Stimulated activated naive CD8-positive, alpha-beta T cell treated with anti-CD3 and anti-CD28 coated beads, Interleukin-15, amount 100 ng/mL, for 72 hours (primary cell): ENCODE measurements at places on chromosomes 4 and X.

DNA sequence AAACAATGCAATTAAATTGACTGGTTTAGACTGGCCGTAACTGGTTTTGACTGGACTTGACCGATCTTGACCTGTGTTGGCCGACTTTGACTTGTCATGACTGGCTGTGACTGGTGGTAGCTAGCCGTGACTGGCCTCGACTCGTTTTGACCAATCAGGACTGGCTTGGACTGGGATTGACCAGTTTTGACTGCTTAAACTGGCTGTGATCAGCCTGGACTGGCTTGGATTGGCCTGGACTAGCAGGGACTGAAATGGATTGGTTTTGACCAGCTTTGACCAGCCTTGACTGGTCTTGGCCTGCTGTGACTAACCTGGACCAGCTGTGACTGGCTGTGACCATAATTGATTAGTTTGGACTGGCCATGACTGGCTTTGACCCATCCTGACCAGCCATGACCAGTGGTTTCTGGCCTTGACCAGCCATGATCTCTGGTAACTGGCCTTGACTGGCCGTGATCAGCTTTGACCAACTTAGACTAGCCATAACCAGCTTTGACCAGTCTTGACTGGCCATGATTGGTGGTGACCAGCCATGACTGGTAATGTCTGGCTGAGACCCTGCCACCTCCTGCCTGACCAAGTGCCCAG, 13.1 kb downstream of the SUV39H1 start:
- DNase-seq, result no peak

DNA sequence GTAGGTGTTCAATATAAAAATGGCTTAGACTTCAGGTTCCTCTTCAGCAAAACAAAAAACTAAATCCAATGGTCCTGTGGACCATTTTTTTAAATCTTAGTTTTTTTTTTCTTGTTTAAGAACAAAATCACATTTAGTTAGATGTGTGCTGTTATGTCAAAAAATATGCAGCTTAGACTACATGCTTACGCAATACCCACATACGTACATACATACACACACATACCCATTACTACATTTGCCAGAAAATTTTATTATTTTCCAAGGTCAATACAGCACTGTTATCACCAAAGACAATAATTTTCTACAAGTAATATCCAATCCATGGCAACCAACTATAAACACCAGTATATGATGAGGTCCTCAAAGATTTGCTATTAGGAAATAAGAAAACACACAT, 144.1 kb downstream of the PDGFC start:
- no peak for DNase-seq

DNA sequence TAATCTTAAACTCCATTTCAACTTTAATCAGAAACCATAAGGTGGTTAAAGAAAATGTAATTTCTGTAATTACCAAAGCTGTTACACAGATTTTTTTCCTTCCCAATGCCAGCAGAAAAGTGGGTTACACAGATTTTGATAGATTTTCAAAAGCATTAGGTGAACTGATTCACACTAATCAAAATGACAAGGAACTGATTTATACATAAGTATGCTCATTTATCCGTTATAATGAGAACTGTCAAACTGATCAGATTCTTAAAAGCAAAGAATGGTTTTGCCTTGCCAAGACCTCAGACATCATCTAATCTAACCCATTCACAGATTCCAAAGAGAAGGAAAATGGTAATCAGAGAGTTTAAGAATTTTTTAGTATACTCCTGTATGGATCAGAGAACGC, 5.2 kb downstream of the UGDH start:
- DNase-seq, result no peak

DNA sequence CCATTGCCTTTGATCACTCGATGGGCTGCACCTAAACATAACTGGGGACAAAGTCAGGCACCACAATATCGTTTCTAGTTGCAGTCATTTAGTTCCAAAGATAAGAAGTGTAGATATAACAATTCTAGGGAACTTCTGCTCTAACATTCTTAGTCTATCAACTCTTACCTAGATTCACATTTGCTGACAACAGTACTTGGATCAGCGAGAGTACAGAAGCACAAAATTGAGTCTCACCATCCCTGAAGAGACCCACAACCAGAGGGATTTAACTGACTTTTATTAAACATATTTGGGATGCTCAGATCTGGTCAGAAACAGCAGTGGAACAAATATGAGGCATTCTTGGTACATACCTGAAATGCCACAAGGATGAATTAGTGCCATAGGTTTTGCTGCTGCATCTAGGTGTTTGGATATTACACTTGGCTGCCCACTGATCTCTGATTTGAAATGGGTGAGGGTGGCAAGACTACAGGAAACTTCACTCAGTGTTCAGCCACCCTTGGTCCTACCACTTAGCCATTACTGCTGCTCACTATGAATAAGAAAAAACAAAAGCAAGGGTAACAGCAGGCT, 28.9 kb upstream of the HUWE1 start:
- DNase-seq, result no peak

DNA sequence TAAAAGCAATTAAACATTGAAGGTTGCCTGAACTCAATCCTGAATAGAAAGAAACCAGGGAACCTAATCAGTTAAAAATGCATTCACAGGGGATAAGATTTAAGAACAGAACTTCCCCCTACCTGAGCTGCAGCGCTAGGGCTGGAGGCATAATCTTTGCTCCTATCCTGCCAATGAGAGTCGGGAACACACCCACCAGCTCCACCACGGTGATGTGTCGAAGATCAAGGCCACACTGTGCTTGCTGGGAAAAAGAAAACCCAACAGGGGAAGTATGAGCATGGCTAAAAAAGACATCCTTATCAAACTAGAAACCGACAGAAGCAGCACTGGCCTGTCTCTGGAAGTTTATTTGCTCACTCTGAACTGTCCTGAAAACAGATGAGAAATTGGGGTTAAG, 66.3 kb downstream of the SRPX start:
- no peak for DNase-seq

DNA sequence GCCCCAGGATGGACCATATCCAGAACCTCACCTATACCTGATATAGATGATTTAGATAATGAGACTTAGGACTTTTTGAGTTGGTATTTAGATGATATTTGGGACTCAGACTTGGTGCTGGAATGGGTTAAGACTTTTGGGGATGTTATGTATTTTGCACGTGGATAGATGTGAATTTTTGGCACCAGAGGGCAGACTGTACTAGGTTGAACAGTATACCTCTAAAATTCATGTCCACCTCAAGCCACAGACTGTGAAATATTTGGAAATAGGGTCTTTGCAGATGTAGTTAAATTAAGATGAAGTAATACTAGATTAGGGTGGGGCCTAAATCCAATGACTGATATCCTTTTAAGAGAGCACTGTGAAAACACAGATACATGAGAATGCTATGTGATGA, 15.6 kb downstream of the RBM41 start:
- no peak for DNase-seq

DNA sequence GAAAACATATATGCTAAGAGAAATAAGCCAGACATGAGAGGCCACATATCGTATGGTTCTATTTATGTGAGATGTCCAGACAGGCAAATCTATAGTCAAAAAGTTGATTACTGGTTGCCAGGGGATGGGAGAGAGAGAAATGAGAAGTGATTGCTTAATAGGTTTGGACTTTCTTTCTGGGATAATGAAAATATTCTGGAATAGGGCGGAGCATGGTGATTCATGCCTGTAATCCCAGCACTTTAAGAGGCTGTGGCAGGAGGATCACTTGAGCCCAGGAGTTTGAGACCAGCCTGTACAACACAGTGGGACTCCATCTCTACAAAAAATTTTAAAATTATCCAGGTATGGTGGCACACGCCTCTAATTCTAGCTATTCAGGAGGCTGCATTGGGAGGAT, 22.4 kb downstream of the RBM47 start:
- no peak for DNase-seq
